Hippocampal formation (tissue), 2 donors: ENCODE measurements at places on chromosomes 7 and 10.

DNA sequence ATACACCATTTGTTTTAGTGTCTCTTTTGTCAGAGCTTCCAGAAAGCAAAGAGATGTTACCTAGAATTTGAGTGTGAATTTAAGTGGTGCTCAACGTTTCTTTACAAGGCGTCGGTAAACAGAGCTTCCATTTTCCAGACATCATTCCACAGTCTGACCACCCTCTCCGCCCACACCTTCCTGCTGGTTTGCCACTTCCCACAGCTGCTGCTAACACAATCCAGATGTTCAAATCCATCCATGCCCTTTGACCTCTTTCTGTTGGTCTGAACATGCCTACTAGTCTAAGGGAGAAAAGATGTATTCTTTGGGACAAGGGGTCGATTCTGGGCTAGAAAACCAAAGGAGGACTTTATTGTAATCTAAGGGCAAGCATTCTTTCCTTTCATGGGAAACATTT lies 86.1 kb downstream of the FAM107B start:
- no peak for DNase-seq

DNA sequence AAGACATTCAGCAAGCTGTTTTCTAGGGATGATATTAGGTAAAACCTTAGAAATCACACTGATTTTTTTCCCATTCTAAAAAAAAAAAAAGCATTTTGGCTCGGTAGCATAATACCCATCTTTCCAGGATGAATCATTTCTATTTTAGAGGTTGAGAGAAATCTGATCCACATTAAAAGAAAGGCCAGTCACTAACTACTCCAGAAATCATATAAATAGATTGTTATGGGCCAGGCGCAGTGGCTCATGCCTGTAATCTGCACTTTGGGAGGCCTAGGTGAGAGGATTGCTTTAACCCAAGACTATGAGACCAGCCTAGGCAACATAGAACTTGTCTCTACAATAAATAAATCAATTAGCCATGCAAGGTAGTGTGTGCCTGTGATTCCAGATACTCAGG lies 164.3 kb downstream of the BAMBI start:
- no peak for DNase-seq

DNA sequence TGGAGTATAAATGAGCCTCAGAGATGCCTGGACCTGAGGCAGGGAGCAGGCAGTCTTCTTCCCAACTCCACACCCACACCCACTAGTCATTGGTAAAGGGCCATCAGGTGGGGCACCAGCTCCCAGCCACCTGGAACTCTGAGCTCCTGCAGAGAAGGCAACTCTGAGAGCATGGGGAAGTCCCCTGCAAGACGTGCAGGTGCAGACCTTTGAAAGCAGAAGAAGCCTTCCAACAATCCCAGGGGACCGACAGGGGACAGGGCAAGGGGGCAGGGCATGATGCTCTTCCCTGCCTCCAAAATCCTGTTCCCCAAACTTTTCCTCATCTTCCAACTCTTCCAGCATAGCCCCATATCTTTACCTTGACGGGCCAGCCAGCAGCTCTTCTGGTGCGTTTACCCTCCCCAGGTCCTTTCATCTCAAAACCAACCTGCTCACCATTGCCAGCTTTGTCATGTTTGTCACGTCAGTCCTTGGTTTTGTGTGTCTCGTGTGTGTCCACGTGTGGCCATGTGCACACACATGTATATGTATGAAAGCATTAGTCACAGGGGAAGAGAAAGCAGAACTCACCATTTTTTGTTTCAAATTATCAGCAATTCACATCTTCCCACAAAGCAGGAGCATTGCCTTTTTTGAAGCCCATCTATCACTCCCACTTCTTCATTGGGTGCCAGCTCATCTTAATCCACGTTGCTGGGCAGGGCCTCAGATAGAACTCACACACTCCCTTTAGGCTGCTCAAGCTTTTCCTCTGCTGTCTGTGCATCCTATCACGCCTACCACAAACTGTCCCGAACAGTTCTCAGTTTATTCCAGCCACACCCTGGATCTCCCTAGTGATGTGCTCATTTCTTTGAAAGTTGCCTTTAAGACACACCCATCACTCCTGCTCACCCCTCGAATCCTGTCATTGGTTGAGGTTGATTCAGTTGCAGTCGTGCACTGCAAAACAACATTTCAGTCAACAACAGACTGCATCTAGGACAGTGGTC lies 41.0 kb upstream of the AMPH start:
- no peak for DNase-seq

DNA sequence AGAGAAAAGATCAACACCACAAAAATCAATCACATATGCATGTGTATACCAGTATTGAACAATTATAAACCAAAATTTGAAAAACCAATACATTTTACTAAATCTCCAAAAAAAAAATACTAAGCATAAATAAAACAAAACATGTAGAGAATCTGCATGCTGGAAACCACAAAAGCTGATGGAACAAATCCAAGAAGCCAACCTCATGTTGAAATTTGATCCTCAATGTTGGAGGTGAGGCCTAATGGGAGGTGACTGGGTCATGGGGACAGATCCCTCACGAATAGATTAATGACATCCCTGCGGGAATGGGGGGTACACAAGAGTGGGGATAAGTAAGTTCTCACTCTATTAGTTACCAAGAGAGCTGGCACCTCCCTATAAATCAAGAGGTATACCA lies 82.5 kb downstream of the OAT start:
- DNase-seq = no peak

DNA sequence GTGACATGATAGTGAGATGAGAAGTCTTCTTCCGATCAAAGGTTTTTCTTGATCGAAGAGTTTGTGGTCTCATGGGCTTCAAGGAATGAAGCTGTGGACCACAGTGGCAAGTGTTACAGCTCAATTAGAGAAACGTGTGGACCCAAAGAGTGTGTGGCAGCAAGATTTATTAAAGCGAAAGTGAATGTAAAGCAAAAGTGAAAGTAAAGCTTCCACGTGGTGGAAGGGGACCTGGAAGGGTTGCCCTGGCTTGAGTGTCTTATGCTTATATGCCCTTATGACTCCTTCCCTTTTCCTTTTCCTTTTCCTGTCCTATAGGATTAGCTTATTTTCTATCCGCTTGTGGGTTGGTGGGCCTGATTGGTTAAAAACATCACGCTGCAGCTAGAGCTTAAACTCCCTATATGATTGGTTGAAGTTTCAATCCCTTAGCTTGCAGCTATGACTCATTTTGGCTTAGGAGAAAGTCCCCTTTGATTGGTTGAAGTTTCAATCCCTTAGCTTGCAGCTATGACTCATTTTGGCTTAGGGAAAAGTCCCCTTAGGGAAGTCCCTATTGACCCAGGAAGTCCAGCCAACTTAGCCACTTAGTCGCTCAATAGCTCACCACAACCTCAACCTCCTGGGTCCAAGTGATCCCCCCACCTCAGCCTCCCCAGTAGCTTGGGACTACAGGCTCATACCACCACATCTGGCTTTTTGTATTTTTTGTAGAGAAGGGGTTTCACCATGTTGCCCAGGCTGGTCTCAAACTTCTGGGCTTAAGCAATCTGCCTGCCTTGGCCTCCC lies 34.7 kb downstream of the MRPS24 start:
- no peak for DNase-seq

- DNase-seq = no peak
These were observed 380.9 kb downstream of the GATA3 start for GRCh38 chr10:8435186-8436055.

GRCh38 chr10:9427209-9427608 lies 1372.7 kb downstream of the GATA3 start:
- no peak for DNase-seq

- DNase-seq = no peak
These were observed 106.8 kb downstream of the SLIT1 start for GRCh38 chr10:97078938-97079445.

DNA sequence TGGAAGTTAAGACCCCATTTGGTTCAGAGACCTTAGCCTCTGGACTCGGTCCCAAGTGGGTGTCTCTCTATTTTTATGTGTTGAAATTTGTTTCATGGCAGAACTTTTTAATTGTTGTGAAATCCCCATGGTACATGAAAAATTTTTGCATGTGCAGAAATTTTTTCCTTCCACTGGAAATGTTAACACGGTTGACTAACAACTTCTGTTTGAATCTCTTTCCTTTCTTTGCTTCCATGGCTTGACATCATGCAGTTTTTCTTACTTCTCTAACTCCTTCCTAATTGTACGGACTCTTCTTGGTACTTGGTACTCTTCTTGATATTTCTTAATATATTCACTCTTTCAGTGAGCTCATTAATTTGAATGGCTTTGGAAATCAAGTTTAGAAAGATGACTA lies 18.3 kb downstream of the MDFIC start:
- no peak for DNase-seq

DNA sequence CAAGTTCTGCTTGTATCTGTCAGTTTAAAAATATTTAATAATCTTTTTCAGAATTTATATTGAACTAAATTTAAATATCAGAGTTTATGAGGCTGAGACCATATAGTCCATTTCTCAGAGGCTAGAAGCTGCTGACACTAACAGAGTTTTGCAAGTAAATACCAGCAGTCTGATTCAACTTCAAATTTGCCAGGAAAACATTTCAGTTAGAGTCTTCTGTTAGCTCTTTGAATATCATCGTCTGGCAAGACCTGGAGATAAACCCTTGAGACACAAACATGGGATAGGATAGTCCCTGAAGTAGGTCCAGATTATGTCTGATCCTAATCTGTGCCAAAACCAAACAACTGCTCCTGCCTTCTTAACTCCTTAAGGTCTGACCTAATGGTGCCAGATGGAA lies 472.8 kb upstream of the STEAP1 start:
- no peak for DNase-seq
